GM18507 (cell line): ENCODE measurements at places on chromosomes 11 and 22.

GRCh38 chr22:47618180-47619010, 855.9 kb downstream of the TBC1D22A start:
- DNase-seq = no peak

GRCh38 chr11:61709110-61709509, 28.9 kb downstream of the DAGLA start:
- DNase-seq = no peak

- no peak for DNase-seq
Measured at GRCh38 chr11:57306161-57306876, 18.4 kb downstream of the TNKS1BP1 start.

- no peak for DNase-seq
Measured at GRCh38 chr11:8766988-8767374, 84.4 kb downstream of the RPL27A start.

DNA sequence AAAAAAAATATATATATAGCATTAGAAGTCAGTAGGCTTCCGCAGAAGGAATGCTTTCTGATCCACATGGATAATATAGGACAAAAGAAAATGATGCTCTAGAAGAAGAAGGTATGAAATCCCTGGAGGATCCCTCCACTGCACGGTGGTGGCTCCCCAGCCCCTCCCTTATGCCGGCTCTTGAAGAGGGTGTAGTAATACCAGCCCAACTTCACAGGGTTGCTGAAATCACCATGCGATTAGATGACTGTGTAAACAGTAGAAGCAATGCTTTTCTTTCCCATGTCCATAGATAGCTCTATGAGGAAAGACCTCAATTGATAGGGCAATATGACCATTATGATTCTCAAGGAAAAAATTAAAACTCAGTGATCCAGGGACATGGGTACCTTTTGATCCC, 3.2 kb upstream of the ETS1 start:
- DNase-seq = no peak

DNA sequence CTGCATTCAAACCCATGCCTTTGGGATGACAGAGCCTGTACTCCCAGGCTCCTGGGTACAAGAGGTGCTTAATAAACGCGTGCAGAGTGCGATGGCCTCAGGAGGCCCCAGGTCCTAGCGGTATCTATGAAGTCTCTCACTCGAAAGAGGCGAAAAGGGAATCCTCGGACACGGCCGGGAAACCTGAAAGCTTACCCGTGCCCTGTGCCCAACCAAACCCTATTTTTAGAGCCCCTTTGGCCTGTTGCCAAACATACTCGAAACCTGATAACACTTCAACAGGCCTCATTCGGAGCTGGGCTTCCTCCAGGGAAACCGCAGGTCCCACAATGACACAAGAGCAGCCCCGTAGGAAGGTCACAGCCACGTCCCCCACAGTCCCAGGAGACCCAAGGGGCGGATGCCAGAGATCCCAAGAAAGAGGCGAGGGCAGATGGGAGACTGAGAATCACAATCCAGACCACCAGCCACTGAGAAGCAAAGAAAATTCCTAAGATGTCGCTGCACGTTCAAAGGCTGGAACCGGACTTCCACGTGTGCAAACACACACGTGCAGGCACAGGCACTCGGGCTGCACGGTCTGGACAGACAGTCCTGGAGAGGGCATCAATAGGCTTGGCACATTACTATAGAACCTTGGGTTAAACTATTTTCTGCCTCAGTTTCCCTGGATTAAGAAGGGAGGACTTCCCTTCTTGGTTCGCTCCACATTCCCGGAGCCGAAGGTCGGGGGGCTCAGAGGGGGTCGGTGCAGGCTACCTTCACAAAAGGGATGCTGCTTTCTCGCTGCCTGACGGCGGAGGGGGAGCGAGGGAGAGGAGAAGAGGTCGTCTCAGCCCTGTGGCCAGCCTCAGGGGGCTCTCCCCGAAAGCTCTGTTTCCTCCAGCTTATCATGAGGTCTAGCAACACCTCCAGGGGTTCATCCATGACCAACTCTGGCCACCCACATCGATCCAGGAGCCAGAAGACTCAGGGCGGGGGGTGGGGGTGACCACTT, 8.2 kb downstream of the PDGFB start:
- DNase-seq = peak; percentile 84

DNA sequence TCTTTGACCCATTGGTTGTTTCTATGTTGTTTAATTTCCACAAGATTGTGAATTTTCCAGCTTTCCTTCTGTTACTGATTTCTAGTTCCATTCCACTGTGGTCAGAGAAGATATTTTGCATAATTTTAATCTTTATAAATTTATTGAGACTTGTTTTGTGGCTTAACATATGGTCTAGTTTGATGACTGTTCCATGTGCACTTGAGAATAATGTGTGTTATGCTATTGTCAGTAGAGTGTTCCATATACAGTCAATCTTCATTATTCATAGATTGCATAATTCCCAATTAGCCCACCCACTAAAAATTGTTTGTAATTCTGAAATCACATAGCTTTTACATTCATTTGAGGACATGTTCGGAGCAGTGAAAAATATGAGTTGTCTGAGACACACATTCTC, 346.1 kb upstream of the DDI1 start:
- no peak for DNase-seq

DNA sequence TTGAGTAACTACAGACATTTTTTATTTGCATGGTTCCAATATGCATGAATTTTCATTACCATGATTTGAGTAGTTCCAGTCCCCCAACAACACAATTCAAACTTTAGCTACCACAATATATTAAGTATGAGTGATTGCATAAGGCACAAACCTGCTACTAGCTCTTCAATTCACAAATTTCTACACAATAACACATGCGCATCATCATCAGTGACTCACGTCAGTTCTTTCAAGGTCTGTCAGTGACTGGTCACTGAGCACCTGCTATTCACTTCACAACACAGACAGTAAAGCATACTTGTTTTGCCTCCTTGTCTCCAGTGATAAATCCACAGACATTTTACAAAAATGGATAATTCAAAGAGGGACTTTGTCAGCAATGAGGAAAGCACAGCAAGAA, 435.1 kb upstream of the CCDC90B start:
- no peak for DNase-seq

GRCh38 chr11:35142481-35143075, 3.6 kb downstream of the CD44 start:
- DNase-seq = no peak

GRCh38 chr11:74636630-74637184, 44.3 kb downstream of the POLD3 start:
- DNase-seq = no peak

DNA sequence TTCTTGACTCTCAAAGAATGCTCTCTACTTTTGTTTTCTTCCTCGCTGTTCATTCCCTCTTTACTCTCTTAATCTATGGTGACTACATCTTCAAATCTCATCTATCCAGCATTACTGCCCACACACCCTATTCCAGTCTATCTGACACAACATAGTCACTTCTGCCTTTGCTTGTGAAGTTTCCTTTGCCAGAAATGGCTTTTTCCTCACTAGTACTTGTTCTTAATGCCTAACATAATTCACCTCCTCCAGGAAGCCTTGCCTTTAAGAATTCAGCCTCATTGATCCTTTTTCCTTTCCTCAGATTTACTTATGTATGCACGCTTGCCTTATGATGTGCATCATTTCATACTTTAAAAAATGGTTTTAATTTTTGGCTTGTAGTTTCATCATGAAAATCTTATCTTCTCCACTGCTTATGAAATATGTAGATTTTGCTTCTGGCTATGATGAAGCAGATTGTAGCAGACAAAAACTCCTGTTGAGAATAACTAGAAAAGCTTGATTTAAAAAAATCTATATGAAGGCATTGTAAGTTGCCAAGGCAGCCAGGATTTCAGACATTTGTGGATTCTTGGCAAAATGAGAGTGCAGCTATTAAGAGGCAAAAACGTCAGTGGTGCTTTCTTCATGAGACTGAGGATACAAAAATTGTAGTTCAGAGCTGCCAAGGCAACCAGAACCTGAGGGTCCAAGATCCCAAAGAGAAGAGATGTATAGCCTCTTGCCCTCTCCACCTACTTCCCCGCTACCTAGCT, 31.8 kb downstream of the RNF169 start:
- no peak for DNase-seq

DNA sequence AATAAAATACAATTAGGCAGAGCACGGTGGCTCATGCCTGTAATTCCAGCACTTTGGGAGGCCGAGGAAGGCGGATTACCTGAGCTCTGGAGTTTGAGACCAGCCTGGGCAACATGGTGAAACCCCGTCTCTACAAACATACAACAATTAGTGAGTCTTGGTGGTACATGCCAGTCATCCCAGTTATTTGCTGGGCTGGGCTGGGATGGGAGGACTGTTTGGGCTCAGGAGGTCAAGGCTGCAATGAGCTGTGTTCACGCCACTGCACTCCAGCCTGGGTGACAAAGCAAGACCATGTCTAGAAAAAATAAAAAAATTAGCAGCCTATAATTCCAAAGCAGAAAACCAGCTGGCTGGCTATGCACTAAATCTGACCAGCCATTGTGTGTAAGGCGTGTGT, 35.1 kb downstream of the APOL3 start:
- no peak for DNase-seq

- DNase-seq = no peak
Measured at GRCh38 chr22:22863001-22863400, 24.6 kb upstream of the IGLL5 start.

DNA sequence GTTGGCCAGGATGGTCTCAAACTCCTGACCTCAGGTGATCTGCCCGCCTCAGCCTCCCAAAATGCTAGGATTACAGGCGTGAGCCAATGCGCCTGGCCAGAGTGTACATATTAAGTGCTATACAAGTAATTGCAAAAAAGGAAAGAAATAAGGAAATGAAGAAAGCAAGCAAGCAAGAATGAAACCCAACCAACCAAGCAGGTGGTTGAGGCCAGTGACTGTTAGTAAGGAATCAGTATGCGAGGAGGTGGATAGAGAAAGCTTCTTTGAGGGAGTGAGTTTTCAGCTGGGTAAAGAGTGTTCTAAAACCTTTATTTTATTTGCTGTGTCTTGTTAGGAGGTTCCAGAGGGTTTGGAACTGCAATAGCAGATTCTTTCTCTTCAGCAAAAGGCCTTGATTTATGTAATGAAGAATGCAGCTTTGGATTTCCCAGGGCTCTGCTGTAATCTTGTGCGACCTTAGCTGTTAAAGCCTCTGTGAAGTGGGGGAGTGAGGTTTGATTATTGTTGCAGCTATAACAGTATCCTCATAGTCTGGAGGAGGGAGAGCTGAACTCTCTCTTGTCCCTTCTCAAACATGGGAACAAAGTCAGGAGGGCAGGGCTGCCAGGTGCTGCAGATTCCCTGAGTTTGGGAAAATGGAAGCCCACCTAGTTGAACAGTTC, 5.7 kb downstream of the AMPD3 start:
- no peak for DNase-seq

- no peak for DNase-seq
Measured at GRCh38 chr11:77172666-77172982, 44.6 kb downstream of the MYO7A start.

GRCh38 chr11:58286249-58286648, 18.2 kb upstream of the OR10W1 start:
- no peak for DNase-seq

GRCh38 chr11:11608783-11609232, 13.0 kb downstream of the GALNT18 start:
- no peak for DNase-seq

DNA sequence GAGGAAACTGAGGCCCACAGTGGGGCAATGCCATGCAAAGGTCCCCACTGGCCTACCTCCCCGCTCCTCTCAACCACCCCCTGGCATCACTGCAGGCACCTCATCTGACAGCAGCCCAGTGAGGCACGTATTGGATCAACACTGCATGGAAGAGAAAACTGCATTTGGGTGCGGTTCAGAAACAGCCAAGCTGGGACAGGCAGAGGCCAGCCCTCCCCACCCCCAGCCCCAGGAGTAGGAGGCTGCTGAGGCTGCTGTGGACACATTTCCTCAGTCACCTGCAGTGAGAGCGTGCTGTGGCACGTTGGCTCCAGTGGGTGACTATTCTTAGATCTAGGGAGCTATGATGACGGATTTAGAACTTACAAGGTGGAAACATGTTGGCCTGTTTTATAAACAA, 63.7 kb downstream of the KCNC1 start:
- no peak for DNase-seq

DNA sequence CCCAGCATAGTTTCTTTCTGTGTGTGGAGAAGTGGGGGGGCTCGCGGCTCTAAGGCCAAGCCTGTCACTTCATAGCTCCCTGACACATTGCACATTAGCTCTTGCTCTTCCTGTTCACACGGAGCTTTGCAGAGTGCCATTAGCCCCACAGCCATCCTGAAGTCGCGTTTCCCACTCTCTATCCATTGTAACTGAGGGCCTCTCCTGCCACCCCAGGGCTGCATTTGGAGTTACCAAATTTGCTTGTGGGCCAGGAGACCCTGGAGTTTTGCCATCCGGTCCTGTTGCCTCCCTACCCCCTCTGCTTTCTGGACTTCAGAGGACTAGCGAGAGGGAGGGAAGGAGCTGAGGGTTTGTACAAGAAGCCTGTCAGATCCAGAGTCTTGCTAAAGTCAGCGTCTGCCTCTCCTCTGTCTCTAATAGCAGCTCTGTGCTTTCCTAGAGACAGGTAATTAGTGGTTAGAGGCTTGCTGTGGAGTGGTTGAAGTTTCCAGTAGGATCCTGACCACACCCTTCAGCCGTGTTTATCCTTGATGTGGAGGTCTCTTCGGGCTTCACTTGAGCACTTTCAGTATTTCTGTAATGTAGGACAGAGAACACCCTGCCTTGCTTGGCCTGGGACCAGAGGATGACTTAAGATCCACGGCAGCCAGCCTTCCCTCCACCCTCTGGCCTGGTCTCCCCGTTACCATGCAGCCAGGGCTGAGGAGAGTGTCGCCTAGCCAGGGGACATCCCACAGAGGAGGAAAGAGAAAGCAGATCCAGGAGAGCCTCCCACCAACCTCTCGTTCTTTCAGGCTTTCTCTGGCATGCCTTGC, 14.1 kb downstream of the DCPS start:
- DNase-seq = no peak

- no peak for DNase-seq
Measured at GRCh38 chr11:21447871-21448270, 745.0 kb upstream of the ANO5 start.

- DNase-seq = no peak
Measured at GRCh38 chr11:115626414-115626813, 122.2 kb upstream of the CADM1 start.

DNA sequence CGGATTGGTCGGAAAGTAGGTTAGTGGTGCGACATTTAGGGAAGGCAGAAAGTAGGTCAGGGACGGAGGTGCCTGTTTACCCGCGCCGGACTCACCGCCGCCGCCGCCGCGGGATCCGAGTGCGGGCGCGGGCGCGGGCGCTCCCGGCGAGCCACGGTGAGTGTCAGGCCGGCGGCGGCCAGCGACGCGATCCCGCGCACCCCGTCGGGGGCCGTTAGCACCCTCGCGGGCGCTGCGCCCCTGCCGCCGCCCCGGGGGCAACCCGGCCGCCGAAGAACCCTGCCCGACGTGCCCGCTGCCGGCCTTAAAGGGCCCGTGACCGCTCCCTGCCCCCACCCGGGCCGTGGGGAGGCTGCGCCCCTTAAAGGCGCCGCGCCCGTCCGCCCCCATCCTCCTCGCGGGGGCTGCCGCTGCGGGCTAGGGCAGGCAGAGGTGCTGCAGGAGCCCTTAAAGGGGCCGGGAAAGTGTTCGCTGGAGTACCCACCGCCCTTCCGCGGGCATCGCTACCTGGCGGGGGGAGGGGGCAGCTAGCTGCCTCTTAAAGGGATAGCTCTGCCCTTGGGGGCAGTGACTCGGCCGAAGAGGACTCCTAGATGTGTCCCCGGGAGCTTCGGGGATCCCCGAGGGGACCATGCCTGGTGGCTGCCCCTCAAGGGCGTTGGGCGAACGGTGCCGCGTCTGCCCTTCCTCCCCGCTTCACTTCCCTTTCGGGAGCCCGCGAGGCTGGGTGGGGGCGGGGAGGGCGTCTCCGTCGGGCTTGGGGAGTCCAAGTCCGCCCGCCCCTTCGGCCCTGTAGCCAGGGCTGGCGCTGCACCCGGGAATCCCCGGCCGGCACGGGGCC, at the start of gene BMAL1:
Gene BMAL1 (plus strand): TSS at position 23 of the 841 bp plus-strand sequence. CDS start 76,519 bp downstream, outside the sequence.
- DNase-seq = peak; percentile 11

- DNase-seq = no peak
Measured at GRCh38 chr22:26295563-26296126, 126.4 kb downstream of the SEZ6L start.
